Stimulated activated CD8-positive, alpha-beta memory T cell treated with anti-CD3 and anti-CD28 coated beads, Interleukin-12 subunit alpha, Interleukin-12 subunit beta, amount 100 ng/mL, for 4 hours (primary cell): ENCODE measurements at places on chromosomes 7 and 10.

DNA sequence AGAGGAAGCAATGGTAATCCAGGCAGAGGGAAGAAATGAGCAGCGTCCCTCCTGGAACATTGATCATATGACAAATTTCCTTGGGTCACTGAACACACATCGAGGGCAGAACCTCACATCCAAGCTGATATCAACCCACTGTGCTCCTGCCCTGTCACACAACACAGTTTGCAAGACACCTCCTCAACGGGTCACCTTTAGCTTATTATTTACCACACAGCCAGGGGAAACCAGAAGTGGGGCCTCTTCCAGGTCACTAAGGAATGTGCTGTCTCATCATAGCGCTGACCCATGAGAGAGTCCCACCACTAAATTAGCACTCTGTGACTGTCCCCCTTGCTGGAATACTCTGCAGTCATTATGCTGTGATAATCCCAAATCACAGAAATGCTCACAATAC is 69.7 kb upstream of the PPP1R3C start:
- DNase-seq: no peak

DNA sequence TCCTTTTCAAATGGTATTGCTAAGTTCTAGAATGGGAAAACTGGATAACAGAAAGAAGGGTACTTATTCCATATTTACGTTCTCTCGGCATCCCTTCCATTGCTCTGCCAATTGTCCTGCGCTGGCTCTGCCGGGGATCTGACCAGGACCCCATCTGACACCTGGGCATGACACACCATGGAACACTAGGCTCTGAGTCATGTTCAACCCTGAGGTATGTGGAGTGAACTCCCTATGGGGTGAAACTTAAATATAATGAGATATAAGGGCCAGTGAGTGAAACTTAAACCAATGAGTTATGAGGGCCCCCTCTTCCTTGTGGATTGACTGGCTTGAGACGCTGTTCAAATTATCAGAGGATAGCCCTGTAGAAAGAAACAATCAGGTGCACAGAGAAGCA is 55.1 kb upstream of the ZEB1 start:
- DNase-seq: no peak

- DNase-seq: no peak
Measured at GRCh38 chr10:79086822-79087221, 18.1 kb downstream of the ZMIZ1 start.

DNA sequence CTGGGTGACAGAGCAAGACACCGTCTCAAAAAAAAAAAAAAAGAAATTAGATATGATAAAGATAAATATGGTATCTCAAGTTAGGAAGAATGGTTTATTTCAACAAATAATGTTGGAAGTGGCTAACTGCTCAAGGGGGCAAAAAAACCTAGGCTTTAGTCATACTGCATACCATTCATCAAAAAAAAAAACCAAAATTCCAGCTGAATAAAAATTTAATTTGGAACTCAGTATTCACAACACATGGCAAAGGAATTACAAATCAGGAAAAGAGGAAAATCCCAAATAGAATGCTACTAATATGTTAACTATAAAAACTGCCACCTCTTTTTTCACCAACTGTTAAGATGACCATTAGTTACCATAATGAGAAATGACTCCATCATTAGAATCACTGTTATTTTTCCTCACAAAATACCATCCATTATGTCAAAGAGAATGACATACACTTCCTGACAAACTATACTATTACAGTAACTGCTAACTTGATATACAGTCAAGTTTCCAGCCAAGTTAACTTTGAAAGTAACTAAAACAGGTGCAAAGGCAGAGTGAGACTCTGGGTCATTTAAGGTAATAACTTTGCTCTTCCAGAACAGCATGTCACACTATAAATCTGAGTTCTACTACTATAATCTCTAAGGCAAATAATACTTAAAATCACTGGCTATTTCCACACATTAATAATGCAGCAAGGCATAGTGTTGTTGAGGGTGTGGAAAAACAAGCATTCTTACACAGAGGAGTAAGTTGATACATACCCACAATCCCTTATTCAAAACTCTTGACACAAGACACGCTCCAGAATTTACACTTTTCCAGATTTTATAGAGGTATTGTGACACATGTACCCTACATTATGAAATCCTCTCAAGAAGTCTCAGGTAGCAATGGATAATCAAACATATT is 10.2 kb downstream of the KBTBD2 start:
- no peak for DNase-seq

DNA sequence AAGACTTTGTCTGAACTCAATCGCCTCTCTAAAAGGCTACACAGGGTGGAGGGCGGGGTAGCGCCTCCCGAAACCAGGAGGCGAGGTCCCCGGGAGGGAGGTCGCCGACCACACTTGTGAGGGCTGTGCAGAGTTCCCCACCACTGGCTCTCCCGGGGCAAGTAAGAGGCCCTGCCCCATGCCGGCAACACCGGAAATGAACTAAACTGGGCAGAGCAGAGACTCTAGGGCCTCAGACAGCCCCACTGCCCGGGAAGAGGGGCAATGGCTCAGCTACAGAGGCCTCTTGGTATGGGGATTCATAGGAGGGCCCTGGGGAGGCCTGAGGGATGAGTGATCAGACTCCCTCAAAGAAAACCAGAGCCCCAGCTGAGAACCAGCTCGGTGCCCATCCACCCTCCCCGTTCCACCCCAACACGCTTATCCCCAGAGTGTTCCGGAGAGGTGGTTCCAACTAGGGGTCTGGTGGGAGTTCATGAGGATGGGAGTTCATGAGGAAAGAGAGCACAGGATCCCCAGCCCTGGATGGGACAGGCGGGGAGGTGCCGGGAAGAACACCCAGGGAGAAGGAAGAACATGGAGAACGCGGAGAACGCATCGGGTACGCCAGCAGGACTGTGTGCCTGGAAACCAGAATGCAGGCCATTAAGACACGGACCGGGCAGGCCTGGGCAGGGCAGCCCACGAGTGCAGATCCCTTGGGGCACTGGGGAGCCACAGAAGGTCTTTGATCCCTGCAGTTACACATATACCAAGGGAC is 89.4 kb upstream of the MYL10 start:
- DNase-seq: no peak

- no peak for DNase-seq
Measured at GRCh38 chr7:76146374-76146773, 55.3 kb upstream of the SRRM3 start.

DNA sequence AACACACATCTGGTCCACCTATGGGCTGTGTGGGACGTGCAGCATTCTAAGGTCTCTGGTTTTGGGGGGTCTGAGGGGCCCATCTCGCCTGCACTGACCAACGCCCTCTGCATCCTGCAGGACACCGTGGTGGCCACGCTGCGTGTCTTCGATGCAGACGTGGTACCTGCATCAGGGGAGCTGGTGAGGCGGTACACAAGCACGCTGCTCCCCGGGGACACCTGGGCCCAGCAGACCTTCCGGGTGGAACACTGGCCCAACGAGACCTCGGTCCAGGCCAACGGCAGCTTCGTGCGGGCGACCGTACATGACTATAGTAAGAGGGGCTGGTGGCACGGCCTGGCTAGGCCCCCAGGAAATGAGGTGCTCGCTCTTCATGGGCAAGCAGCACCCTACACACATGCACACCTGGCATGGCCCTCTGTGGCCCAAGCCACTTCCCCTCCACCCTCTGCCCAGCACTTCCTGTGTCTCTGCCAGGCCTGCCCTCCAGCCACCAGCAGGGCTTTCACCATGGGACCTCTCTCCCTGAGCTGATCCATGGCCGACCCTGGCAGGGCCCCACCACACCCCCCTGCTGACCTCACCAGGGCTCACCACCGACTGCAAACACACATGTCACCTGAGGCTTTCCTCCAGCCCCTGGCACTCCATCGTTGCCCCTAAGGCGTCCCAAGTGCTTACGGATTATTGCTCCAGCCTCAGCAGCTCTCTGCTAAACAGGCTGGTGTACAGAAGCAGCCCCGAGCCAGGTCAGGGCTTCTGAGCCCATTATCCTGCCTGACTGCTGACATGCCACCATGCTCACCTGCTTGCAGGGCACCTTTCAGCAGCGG is 29.6 kb downstream of the RET start:
- no peak for DNase-seq

DNA sequence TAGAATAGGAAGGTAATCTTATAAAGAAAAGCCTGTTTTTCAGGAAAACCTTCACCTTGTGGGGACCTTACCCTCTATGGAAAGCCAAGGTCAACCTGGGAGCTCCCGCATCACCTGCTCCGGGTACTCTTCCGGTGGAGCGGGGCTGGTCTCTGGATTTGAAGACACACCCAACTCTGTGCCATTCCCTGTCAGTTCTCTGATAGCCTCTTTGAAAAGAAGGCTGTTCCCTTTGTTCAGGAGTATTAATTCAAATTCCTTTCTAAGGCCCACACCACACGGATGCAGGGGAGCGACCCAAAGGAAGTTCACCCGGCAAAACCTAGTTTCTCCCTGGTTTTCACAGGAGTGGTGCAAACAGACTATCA is 10.7 kb downstream of the CTBP2 start:
- no peak for DNase-seq

GRCh38 chr7:4132221-4132620 is 549.9 kb upstream of the FOXK1 start:
- no peak for DNase-seq

DNA sequence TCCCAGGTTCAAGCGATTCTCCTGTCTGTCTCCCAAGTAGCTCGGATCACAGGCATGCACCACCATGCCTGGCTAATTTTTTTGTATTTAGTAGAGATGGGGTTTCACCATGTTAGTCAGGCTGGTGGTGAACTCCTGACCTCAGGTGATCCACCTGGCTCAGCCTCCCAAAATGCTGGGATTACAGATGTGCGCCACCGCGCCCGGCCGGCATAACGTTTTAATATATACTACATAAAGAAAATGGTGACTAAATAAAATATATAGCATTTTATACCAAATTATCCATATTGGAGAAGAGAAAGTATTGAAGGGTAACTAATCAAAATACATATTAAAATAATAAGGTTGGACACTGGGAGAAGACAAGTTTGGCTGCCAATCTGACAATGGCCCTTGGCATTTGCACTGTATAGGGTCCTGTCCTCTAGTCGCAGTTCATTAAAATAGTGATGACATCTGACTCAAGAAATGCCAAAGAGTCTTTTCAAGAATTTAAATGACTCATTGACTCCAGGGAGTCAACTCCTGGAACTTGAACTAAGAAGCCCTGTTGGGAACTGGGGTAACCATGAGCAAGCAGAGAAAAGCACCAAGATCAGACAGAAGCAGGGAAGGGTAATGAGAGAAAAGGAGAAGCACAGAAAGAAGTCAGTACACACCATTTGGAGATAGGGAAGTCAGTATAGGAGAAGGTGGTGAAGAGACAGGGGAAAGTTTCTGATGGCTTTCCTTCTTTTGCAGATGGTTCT is 91.1 kb downstream of the CH25H start:
- DNase-seq: no peak

GRCh38 chr10:91907914-91908336 is 1.4 kb downstream of the FGFBP3 start:
- no peak for DNase-seq

GRCh38 chr10:133278577-133279265 is 2.1 kb upstream of the ADAM8 start:
- DNase-seq: peak; percentile 50

GRCh38 chr7:41900532-41900931 is 197.6 kb upstream of the INHBA start:
- no peak for DNase-seq

- DNase-seq: no peak
Measured at GRCh38 chr10:112393341-112393740, 19.4 kb downstream of the ACSL5 start.

DNA sequence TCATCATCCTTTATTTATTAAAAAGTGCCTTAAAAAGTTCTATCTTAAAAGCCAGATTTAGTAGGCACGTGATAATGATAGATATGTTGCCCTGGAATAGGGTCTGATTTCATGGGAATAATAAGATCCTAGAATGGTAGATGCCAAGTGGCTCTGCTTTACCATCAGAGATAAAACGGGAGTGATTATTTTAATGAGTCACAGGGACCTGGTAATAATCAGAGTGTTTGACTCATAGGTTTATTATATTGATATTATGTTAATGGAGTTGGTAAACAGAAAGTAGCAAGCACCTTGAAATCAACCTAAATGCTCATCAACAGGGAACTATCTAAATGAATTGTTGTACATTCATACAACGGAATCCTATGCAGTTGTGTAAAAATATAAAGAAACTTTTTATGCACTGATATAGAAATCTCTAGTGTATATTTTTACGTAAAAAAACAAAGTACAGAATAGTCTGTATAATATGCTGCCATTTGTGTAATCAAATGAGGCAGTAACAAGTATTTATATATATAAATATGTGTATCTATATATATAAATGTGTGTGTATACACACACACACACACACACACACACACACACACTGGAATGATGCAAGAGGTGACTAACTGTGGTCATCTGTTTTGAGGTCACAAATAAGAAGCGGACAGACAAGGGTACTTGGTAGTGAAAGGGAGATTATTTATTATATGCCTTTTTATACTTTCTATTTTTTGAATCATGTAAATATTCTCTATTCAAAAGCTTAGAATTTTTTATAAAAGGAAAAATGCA is 78.6 kb upstream of the DYNC1I1 start:
- no peak for DNase-seq

DNA sequence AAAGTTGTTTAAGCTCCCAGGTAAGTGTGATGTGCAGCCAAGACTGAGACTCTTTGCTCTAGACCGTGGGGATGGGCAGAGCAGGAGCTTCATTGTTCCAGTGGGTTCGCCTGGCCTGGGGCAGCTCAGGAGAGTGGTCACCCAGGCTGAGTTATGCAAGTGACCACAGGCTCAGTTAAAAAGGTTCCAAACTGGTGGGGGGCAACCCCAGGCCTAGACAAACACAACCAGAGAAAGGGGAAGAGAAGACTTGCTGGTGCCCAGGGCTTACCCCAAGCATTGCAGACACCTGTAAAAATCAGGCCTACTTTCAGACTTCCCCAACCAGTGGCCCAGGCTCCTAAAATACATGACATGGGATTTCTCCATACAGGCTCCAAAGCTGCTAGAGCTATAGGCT is 21.6 kb downstream of the CREB3L2 start:
- DNase-seq: no peak

DNA sequence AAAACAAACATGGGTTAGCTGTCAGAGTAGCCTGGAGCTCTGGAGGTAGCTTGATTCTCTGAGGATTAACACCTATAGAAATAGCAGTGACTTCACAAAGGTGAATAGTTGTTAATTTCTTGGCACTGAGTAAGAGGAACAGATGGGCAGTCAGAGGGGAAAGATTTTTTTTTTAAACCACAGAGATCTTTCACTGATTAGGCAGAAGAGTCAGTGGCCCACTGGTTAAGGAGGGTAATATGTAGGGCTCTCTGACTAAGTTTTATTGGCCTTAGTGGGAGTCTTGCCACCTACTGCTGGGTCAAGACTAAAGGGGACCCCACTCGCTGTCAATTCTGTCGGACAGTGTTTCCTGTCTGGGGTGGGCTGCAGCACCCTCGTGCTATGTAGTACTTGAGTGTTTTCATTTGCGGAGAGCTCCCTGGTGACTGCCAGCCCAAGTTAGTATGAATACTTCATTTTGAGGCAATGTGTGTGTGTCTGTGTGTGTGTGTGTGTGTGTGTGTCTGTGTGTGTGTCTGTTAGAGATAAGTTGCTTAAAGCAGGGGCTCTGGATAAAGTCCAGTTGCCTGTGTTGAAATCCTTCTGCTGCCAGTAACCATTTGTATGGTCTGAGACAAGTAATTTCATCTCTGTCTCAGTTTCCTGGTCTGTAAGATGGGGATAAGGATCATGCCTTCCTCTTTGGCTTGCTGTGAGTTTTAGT is 145.2 kb downstream of the ARID5B start:
- DNase-seq: no peak

- no peak for DNase-seq
Measured at GRCh38 chr10:50369931-50370330, 118.6 kb upstream of the ASAH2 start.
